ENCODE measurements at places on chromosomes 13 and 19. TPM values are rescaled to one million over a fixed set of nuclear protein-coding genes. Genes with fewer than 3 reads are reported as not detected.

Gene IGFL3
- total RNA-seq: 3.3 TPM

Gene ACTMAP
- total RNA-seq: 0.39 TPM

Gene PABPC3
- total RNA-seq: 0.06 TPM

Gene THSD8
- not detected for total RNA-seq

Gene PDX1
- total RNA-seq: not detected

Gene CDC42EP5
- total RNA-seq: 5.1 TPM

Gene CYP2S1
- total RNA-seq: 4.1 TPM

Gene LENG9
- total RNA-seq: 0.64 TPM

Gene ZNF528
- total RNA-seq: 20.0 TPM

Gene ZNF728
- total RNA-seq: 0.10 TPM

Gene CATSPERD
- not detected for total RNA-seq

Gene PNMA8A
- total RNA-seq: not detected

Gene C19orf44
- 7.7 TPM for total RNA-seq

Gene F2RL3
- total RNA-seq: 0.21 TPM

Gene PSPN
- 0.77 TPM for total RNA-seq

Gene OR7D2
- total RNA-seq: not detected

Gene NAXD
- total RNA-seq: 10.1 TPM
